ENCODE measurements at places on chromosomes 1 and 21.

- DNase-seq = peak; percentile 61
Observed at GRCh38 chr1:184691719-184692324, 62.8 kb downstream of the EDEM3 start.

- DNase-seq = no peak
Observed at GRCh38 chr1:234106032-234106431, 201.6 kb downstream of the SLC35F3 start.

GRCh38 chr21:37513383-37513782, 146.8 kb downstream of the DYRK1A start:
- DNase-seq = no peak

DNA sequence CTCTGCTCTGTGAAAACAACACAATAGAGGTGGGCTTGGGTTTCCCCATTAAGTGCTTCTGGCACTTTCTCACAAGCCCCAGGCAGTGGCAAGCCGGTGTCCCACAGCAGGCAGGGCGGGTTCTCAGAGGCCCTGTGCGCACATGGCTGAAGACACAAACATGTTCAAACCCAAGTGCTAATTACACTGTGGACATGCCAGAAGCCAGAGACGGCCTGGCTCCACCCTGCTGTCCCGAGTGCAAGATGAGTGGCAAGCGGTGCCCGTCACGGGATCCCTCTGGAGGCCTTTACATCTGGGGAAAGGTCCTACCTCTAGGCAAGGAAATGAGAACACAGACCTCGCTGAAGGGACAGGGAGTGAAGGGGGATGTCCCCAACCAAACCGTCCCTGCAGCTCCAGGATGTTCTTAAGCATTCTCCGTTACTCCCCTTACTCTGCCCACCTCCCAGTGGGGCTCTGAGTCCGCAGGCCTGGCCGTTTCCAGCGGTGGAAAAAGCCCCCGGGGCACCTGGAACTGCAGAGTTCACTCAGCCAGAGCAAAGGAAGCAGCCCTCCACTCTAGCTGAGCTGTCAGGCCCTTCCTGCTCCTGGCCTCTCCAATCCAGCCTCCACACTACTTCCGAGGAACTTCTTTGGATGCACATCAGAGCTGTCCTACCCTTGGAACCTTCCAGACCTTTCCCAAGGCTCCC, 57.4 kb downstream of the SLC66A1 start:
- DNase-seq = no peak

GRCh38 chr1:33455539-33456501, 16.6 kb upstream of the ZSCAN20 start:
- DNase-seq = peak; percentile 93

DNA sequence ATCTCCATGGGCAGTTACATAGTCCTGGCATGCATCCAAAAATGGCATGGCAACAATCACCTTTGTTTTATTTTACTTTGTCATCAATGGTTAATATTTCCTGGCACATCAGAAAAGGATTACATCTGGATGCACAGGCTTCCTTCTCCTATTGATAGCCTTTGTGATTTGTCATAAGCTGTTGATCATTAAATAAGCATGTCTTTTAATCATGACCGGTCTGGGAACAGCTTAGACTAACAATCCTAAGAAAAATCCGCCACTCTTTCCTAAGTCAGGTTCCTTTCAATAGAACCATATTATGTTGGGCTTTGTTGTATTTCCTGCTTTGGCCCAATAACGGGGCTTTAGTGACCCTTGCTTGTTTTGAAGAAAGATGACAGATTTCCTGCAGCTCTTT, 330.6 kb downstream of the DUSP10 start:
- DNase-seq = no peak

- DNase-seq = no peak
Observed at GRCh38 chr1:198143797-198144196, 13.0 kb upstream of the NEK7 start.

DNA sequence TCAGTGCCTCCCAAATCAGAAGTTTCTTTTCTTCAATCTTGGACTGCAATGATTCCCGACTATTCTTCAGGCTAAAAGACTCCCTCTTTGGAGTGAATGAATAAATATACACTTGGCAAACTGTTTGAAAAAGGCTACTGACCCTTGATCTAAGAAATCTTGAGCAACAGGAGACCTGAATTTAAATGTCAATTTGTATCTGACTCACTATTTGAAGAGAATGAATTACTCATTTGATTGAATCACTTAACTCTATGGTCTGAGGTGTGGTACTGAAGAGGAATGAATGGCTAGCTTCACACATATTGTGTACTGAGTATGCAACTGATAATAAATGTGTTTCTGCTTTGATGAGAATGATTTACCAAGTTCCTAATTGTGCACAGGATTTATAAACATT, 4.6 kb upstream of the SMG7 start:
- DNase-seq = peak; percentile 9

DNA sequence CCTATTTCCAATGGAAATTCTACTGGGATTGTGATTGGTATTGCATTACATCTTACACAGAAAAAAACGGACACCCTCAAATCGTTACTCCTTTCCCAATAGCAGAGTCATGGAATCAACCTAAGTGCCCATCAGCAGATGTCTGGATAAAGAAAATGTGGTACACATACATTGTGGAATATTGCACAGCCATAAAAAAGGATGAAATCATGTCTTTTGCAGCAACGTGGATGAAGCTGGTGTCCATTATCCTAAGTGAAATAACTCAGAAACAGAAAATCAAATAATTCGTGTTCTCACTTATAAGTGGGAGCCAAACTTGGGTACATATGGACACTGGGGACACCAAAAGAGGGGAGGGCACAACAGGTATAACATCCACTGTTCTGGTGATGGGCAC, 14.3 kb downstream of the HMGN1 start:
- no peak for DNase-seq

DNA sequence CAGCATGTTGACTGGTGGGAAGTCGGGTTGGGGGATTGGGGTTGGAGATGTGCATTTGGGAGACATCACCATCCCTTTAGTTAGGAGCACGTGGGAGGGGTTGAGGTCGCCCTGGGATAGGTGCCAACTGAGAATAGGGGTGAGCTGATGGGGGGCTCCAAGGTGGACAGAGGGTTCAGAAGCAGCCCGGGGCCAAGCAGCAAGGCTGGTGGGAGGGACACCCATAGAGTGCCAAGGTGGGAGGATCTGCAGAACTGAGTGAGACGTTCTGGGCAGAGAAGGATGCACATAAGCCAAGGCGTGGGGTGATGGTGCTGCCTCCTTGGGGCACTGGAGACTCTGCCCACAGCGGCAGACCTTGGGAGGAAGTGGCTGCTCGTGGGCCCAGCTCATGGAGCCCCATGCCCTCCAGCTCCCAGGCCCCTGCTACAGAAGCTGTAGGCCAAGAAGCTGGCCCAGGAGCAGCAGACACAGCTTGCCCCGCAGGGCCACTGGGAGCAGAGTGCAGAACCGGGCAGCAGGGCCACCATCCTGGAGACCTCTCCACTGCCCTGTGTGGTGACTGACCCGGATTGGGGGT, 31.4 kb upstream of the PKP1 start:
- no peak for DNase-seq

GRCh38 chr1:223724376-223724775, 12.0 kb downstream of the CAPN2 start:
- DNase-seq = peak; percentile 61

GRCh38 chr1:61852670-61853015, 110.4 kb downstream of the PATJ start:
- DNase-seq = no peak

GRCh38 chr1:246659594-246660140, 64.5 kb upstream of the SCCPDH start:
- no peak for DNase-seq

GRCh38 chr1:53272349-53272748, 34.0 kb upstream of the MAGOH start:
- DNase-seq = peak; percentile 20

- DNase-seq = no peak
Observed at GRCh38 chr1:230052665-230053064, 14.4 kb upstream of the GALNT2 start.

- peak; percentile 89 for DNase-seq
Observed at GRCh38 chr1:156746728-156747631, 4.5 kb downstream of the HDGF start.

DNA sequence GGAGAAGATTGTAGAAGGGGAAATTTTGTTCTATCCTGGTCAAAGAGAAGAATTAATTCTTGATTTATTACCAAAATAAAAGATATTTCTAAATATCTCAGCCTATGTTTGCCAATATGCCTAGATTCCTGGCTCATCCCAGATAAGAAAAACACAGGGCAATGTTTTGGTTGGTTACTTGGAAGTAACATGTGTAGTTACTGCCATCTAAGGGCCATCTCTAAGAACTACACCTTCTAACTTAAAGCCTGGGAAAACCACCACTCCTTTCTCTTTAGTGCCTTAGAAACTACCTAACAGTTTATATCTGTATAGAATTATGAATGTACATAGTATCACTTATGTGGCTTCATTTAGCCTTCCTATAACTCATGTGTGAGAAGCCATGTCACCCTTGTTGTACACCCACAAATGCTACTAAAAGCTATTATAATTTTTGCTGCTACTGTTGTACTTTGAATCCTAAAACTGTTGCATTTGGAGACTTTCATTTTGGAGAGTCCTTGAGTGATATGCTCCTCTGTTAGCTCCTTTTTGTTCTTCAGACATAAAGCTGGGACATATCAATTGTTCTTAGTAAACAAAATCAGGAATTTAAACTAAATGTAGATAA, 4.5 kb downstream of the AIM2 start:
- peak; percentile 65 for DNase-seq

DNA sequence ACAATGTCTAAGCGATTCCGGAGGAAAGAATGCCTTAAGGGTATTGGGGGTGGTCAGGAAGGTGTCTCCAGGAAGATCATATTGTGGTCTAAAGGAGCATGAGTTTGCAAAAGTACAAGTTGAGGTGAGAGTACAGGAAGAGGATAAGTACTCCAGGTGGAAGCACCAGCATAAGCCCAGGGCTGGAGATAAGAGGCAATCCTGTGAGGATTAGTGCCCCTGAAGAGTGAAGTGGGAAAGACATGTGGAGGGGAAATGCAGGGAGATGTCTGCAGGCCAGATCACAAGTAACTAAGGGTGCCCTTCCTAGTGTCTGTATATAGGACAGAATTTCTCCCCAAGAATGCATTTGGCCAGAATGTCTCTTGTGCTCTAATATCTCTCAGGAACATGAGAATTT, 188.3 kb upstream of the DPT start:
- DNase-seq = no peak

GRCh38 chr1:38672692-38673091, 186.9 kb downstream of the RRAGC start:
- DNase-seq = no peak

DNA sequence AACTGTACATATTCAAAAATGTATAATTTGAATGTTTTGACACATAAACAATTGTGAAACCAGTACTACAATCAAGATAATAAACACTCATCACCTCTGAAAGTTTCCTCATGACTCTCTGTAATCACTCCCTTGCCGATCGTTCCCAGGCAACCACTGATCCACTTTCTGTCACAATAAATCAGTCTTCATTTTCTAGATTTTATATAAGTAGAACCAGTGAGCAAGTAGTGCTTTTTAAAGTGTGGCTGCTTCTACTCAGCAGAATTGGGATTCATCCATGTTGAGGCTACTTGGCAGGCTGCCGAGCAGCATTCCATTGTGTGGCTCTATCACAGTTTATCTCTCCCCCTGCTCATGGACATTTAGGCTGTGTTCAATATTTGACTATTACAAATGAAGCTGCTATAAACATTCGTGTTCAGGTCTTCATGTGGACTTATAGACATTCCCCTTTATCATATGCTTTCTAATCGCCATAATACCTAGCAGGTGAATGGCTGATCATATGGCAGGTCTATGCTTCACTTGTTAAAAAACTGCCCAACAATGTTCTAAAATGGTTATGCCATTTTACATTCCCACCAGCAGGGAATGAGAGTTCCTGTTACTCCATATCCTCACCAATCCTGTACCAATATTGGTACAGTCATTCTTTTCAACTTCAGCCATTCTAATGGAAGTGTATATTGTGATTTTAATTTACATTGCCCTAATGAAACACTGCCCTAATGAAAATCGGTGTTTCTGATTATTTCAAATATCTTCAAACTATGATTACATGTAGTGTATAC, 20.5 kb downstream of the TEX38 start:
- peak; percentile 30 for DNase-seq
